ENCODE measurements at places on chromosomes 4 and X.
A peak's percentile ranks its signal among the peaks of the same experiment; 100 is the strongest.

GRCh38 chr4:114296126-114296525, 302.5 kb upstream of the UGT8 start:
- DNase-seq: no peak

GRCh38 chrX:40285876-40286275, 188.1 kb upstream of the BCOR start:
- no peak for DNase-seq

DNA sequence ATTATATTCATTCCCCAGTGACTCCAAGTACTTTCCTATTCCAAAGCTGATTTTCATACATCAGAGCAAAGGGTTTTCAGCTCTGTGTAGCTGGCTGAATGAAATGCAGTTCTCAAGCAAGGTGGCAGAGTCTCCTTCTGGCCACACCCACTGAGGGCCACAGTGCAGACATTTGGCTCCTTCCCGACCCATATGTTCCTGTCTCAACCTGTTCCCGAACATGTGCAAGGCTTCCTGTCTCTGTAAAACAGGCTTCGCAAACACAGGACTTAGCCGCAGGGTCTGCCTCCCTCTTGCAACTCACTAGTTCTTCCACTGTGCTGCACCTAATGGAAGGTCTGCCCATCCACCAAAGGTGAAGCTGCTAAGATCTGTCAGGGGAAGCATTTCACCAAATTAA, 249.2 kb downstream of the MID1IP1 start:
- no peak for DNase-seq

DNA sequence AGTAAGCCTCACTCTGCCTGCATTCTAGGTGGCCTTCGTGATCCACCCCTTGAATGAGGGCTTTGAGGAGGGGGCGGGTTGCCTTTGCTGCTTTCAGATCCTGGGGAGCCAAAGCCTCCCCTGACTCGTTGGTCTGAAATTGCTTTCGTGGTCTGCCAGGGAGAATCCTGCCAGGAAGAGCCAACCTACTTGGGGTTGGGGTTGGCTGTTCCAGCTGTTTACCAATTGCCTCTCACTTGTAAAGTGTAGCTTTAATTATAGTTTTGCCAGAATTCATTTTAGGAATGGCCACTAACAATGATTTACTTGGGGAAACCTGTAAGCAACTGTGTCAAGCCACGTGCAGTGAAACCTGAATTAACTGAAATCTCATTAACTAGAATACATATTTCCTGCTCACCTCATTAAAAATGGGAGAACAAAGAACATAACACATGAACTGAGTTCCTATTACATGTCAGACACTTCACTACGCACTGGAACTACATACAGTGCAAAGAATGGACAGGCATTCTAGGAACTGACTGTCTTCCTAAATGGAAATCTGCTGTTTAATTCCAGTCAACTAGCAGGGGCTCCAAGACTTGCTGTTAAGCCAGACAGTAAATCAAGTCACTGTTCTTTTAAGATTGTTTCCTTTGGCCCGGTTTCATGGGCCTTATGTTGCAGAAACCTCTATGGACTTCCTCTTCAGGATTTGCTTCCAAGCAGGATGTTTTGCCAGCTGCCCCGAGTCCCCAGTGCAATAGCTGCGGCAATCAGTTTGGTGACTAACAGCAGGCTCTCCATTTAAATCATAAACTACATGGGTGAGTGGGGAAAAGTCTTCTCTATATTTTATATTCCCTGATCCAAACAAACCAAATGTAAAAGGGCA, 16.4 kb upstream of the NKRF start:
- no peak for DNase-seq

DNA sequence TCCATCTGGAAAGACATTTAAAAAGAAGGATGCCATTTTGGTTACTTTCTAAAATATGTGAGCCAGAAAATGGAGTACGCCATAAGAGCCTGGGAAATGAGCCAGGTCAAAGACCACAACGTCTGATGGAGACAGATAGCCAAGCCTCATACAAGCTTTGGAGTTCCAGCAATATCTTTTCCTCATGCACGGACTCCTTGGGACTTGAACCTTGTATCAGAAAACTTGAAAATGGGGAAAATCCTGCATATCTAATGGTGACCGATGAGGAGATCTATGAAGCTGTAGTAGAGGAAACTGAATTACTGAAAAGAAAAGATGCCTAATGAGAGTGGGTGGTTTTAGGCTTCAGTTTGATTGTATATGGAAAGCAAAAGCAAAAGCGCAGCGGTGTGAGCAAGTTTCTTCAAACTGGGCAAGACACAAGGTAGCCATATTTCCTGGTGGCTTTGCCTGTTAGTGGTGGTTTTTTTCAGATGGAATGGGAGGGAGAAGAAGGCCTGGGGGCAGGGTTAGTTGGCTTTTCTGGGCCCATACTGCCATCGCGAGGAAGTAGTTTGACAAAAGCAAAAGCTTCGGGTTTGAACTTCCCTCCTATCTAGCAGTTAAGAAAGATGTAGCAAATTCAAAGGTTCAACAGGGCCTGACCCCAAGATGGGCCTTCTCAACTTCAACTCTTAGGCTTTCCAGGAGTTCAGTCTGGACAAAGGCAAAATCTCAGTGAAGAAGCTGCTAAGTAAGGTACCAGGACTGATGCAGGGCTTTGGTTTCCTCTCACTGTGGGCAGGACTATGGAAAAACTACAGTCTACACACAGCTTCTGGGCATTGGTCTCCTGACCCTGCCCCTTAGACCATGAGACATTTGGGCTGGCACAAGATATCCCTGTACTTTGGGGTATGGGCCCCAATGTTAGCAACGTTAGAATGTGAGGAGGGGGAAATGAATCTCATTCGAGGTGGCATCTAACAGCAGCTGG, 210.0 kb upstream of the STK26 start:
- DNase-seq: peak; percentile 15

DNA sequence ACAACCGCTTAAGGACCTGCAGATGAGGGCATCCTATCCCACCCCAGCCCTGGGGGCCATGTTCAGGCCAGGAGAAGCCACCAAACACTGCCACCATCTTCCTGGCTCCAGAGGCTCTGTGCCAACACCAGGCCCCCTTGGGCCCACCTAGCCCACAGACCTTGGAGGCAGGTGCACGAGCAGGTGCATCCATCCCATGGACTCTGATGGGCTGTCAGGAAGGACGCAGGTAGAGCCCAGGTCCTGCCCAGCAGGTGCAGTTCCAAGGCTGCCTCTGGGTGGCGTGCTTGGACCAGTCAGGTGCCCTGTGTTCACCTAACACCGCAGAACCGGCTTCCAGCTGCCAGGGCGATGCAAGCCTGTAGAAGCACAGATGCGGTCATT, 22.8 kb upstream of the PDE6B start:
- peak; percentile 59 for DNase-seq
